ENCODE measurements at places on chromosomes 5 and 9.

DNA sequence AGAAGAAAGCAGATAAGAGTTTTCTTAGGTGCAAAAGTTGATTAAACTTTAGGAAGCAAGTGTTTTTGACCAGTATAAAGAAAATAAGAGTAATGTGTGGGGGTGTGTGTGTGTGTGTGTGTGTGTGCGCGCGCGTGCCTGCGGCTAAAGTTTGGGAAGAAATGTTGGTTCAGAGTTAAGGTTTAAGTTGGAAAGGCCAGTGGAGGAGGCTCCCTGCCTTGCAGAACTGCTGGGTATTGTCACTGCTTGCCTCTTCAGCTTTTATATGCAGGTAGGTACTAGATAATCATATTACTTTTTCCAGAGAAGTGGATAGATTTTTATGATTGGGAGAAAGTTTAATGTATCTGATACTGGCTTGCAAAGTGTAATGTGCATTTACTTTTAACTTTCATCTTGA, 2.0 kb downstream of the PIK3R1 start:
- no peak for DNase-seq

DNA sequence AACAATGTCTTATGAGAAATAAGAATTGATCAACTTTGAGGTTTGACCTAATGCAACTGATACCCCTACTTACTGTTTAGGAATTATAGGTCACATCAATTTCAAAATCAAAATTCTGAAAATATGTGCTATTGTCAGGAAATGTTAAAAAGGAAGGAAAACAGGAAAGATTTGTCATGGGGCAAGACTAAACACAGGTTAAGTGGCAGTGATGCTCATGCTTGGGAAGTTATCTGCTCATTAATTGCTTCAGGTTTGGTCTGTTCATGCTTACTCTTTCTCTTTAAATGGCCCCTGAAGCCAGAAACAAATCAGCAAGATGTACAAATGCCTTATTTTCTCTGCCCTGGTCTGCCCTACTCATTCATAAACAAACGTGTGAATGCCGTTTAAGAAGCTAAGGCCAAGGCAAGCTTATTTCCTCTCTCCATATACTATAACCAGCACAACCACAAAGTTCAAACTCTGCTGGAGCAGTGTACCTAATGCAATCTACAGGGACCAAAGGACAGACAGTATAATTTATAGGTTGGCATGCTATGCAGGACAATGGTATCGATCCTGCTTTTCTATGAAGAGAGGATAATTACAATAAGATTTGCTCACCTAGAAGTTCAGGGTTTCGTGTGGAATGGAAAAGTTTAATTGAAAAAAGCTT, 177.2 kb downstream of the GNAQ start:
- DNase-seq = no peak

DNA sequence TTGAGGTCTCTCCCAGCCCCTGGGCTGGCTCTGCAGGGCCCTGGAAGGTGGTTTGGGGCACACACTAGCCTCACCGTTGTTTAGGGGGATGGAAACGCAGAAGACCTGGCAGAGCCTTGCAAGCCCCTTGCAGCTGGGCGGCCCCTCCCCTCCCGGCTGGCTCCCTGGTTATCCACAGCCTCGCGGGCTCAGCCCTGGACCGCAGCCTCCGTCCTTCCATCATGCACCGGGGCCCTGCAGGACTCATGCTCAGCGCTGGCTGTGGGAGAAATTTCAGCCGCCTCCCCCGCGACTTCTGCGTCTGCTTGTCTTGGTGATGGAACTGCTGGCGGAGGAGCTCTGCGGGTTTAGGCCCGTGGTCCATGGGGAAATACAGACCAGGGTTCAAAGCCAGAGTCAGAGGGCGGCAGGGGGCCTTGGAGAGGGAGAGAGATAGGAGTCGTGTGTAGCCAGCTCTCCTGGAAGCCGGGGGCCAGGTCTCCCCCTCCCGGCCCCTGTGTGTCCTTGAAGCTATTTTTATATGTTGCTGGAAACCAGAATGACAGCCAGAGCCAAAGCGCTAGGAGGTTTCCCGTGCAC, 75.8 kb upstream of the IER5L start:
- DNase-seq = no peak

DNA sequence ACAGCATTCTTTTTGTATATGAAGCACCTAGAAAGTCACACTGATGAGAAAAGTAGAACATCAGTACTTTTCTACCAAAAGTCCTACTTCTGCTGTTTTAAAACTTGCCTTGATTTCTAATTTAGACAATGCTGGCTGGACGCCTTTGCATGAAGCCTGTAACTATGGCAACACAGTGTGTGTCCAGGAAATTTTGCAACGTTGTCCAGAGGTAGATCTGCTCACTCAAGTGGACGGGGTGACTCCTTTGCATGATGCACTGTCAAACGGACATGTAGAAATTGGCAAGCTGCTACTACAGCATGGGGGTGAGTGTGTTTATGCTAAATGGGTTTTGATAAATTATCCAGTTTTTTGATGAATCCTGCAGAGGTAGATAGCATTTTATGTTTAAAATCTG, 73.5 kb downstream of the SLF1 start:
- DNase-seq = no peak

DNA sequence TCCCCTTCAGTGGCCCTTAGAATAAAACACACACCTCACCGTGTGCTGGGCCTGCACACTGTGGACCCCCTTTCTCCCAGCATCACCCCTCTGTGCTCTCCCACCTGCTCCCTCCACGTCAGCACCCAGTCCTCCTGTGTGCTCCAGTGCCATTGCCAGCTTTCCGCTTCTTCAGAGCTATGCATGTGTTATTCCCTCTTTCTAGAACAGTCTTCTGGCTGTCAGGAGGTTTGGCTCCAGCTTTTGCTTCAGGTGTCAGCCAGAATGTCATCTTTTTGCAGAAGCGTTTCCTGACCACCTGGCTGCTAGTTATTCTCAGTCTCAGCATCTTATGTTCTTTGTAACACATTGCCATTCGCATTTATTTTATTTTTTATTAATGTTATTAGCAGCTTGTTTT, 119.7 kb downstream of the TLE4 start:
- no peak for DNase-seq

All from activated CD4-positive, alpha-beta T cell treated with anti-CD3 and anti-CD28 coated beads, Interleukin-2, Interleukin-6, amounts not matched to agents 100 ng/mL and 50 ng/mL, durations not matched to agents 16 hours and 8 hours (primary cell).